ENCODE measurements at places on chromosomes 3 and 15.

- peak; percentile 15 for DNase-seq
These were observed 530.0 kb downstream of the EPHB1 start for GRCh38 chr3:135325096-135325495.

- DNase-seq: no peak
These were observed 19.7 kb downstream of the GPR171 start for GRCh38 chr3:151183265-151183671.

GRCh38 chr3:24264748-24265158, 229.9 kb downstream of the THRB start:
- DNase-seq: peak; percentile 53

GRCh38 chr15:65326818-65327217, 22.3 kb downstream of the RNU5B-1 start:
- no peak for DNase-seq

- DNase-seq: no peak
These were observed 28.6 kb downstream of the KLHL6 start for GRCh38 chr3:183526838-183527427.

GRCh38 chr3:195120267-195120601, 150.7 kb downstream of the XXYLT1 start:
- no peak for DNase-seq

- DNase-seq: peak; percentile 31
These were observed 75.7 kb downstream of the TRIM69 start for GRCh38 chr15:44812029-44812517.

GRCh38 chr3:107521469-107522059, 1.2 kb upstream of the BBX start:
- DNase-seq: no peak

- peak; percentile 86 for DNase-seq
These were observed 129.7 kb downstream of the PROS1 start for GRCh38 chr3:93843981-93844380.

DNA sequence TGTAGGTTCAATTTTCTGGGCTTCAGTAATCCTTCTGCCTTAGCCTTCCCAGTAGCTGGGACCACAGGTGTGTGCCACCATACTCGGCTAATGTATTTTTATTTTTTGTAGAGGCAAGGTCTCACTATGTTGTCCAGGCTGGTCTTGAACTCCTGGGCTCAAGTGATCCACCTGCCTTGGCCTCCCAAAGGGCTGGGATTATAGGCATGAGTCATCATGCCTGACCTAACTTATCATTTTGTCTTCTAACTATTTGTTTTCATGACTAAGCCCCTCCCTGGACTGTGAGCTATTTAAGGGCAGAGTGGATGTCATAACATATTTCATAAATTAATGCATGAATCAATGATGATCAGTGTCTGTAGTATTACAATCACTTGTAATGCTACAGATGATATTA, 56.1 kb upstream of the PIAS1 start:
- peak; percentile 92 for DNase-seq

- no peak for DNase-seq
These were observed 61.6 kb upstream of the FOXP1 start for GRCh38 chr3:71645140-71645539.

DNA sequence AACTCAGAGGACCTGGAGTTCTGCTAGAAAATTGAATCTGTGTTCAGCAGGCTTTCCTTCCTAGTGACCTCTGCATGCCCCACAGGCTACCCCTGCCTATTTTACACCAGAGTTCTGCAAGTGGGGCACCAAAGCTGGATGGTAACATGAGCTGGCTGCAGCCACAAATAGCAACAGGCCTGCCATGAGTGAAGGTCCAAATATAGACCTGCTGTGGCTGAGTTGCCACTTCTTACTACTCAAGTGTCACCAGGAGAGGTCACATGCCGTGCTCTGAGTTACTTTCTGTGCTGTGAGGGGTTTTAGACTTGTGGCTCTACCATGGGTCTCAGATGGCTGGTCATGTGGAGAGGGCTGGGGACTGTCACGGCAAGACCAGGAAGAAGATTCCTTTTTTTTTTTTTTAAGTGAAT, at the start of gene FSD2:
Gene FSD2 (minus strand): TSS at position 76 of the 413 bp plus-strand sequence. CDS start 18,679 bp downstream, outside the sequence.
- no peak for DNase-seq

GRCh38 chr15:71512682-71513006, 297.7 kb upstream of the NR2E3 start:
- no peak for DNase-seq

DNA sequence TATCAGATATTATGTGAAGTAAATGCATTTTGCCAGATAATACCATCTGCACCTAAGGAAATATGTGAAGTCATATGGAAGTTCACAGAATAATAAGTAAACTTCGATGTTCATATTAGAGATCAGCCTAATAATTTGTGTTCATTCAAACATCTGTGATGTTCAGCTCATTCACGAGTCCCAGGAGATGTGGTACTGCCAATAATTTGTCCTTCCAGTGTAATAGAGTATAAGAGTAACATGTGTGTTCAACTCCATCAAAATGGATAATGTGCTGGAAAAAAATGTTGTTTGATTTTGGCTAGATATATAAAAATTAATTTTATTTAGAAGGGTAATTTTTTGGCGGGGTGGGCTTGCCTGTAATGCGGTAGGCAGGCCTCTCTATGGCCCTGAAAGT, 75.4 kb upstream of the ARL6 start:
- DNase-seq: no peak

DNA sequence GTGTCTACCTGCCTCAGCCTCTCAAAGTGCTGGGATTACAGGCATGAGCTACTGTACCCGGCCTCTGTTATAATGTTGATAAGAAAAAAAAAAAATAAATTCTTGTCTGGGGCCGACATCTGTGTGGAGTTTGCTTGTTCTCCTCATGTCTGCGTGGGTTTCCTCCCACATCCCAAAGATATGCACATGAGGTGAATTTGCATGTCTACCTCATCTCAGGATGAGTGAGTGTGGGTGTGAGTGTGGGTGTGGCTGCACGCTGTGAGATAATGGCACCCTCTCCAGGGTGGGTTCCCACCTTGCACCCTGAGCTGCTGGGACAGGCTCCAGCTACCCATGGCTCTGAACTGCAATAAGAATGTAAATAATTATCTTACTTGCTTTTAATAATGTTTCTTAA, 25.9 kb upstream of the UACA start:
- no peak for DNase-seq

GRCh38 chr3:54949491-54950044, 21.7 kb upstream of the LRTM1 start:
- DNase-seq: no peak

GRCh38 chr3:112460519-112461195, 38.6 kb downstream of the BTLA start:
- no peak for DNase-seq

All from MCF 10A (cell line).